Thyroid gland (tissue), 4 donors: ENCODE measurements at places on chromosomes 3 and 15.

GRCh38 chr3:149271669-149272068, 50.0 kb upstream of the CP start:
- no peak for DNase-seq

- no peak for DNase-seq
These were observed 73.0 kb downstream of the BFSP2 start for GRCh38 chr3:133472889-133473288.

GRCh38 chr15:101386006-101386405, 91.0 kb upstream of the SNRPA1 start:
- DNase-seq = no peak

- DNase-seq = peak; percentile 89
These were observed 82.7 kb downstream of the ABHD5 start for GRCh38 chr3:43773273-43774094.

- no peak for DNase-seq
These were observed 132.9 kb upstream of the TGFBR2 start for GRCh38 chr3:30473374-30474051.

- no peak for DNase-seq
These were observed 316.3 kb upstream of the NECTIN3 start for GRCh38 chr3:110755345-110755744.

- peak; percentile 29 for DNase-seq
These were observed 155.6 kb upstream of the TSC22D2 start for GRCh38 chr3:150252462-150252861.

- DNase-seq = no peak
These were observed 52.9 kb downstream of the CACNA1D start for GRCh38 chr3:53547327-53547726.

- peak; percentile 89 for DNase-seq
These were observed 15.6 kb downstream of the TMEM158 start for GRCh38 chr3:45210308-45211041.

GRCh38 chr3:119401503-119402440, 61.6 kb downstream of the TMEM39A start:
- no peak for DNase-seq

GRCh38 chr15:89143503-89144162, 55.4 kb downstream of the ABHD2 start:
- no peak for DNase-seq

DNA sequence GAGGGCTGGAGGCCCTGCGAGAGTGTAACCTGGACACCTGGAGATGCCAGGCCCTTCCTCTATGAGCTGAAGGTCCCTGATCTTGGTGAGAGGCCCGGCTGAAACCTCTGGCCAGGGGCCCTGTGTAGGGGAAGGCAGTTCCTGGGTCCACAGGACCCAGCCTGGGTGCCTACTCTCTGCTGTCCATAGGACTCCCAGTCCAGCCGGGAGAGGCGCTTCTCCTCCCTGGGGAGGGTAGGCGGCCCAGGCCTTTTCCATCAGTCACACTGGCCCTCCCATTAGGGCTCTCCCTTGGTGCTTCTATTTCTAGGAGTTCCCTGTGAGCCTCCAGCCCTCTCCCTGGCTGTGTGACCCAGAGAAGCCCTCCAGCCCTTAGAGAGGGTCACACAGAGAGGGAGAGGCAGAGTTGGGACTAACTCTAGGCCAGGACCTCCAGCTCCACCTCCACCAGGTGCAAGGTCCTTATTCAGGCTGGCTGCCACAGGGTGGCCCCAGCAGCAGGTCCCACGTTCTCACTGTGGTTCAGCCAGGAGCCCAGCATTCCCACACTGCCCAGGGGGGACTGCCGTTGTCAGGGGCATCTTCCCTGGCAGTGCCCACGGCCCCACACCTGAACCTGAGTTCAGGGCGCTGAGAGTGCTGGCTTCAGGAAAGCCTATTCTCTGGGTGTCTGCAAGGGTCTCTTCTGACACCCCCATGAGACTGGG, 146.8 kb downstream of the SMAD6 start:
- DNase-seq = no peak

- DNase-seq = peak; percentile 76
These were observed 2.6 kb downstream of the DUOXA2 start for GRCh38 chr15:45116482-45117307.

- DNase-seq = no peak
These were observed 272.6 kb downstream of the EPHA3 start for GRCh38 chr3:89380016-89380415.

GRCh38 chr15:49742381-49742780, 121.5 kb downstream of the DTWD1 start:
- no peak for DNase-seq

DNA sequence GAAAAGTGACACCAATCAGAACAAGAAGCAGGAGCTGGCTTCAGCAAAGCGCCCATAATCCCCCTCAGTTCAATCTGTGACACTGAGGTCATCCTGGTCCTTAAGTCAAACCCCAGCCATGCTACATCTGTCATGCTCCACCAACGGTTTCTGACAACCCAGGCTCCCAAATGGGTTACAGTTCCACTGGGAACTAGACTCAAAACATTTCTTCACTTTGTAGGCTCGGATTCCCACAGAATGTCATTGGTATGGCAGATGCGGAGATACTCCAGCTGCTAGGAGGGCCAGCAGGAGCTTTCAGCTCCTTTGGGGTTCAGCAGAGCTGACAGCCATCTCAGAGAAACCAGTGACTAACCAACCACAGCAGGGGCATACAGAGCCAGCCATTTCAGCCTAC, 48.9 kb downstream of the SUMF1 start:
- DNase-seq = no peak
